Activated CD4-positive, alpha-beta T cell treated with anti-CD3 and anti-CD28 coated beads for 24 hours (primary cell): ENCODE measurements at places on chromosomes 4 and X.

DNA sequence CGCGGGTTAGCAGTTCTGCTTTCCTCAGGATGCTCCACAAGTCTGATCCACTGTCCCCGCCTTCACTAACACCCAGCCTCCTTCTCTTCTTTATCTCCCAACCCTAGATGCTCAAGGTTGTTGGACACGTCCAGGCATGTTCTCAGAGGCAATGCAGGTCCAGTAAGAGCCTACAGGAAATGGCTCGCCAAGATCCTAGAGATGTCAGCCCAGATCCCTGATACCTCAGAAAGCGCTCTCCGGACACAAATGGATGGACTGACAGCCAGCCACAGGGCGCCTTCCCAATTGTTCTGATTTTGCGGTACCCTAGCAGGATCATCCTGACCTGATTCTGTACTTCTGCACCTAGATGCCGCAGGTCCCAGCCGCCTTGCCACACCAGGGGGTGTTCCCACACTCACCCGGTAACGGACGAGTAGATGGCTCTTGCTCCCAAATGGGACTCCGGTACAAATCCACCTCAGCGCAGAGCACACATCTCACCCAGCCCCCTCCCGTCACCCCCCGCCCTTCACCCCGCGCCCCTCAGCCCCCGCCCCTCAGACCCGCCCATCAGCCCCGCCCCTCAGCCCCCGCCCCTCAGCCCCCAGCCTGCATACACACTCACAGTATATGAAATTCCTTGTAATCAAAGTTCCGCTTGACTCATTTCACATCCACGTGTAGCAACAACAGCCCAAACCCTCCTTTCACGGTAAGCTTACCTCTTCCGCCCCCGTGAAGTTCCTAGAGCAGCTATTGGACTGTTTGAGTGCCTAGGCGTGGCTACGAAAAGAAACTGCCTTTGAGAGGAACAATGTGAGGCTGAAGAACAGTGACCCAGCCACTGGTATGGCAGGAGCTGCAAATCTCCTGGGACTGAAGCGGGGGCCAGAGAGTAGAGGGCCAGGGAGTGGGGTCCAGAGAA is at the start of gene EDA2R:
Gene EDA2R (minus strand): TSS at position 488 of the 910 bp plus-strand sequence. CDS start 23,058 bp downstream, outside the sequence.
- peak; percentile 7 for DNase-seq

DNA sequence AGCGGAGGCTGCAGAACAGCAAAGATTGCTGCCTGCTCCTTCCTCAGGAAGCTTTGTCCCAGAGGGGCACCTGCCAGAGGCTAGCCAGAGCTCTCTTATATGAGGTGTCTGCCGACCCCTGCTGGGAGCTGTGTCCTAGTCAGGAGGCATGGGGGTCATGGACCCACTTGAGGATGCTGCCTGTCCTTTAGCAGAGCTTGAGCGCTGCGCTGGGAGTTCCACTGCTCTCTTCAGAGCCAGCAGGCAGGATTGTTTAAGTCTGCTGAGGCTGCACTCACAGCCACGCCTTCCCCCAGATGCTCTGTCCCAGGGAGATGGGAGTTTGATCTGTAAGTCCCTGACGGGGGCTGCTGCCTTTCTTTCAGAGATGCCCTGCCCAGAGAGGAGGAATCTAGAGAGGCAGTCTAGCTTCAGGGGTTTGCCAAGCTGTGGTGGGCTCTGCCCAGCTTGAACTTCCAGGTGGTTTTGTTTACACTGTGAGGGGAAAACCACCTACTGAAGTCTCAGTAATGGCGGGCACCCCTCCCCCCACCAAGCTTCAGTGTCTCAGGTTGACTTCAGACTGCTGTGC is 10.9 kb downstream of the DCK start:
- no peak for DNase-seq

GRCh38 chrX:97691901-97692455 is 808.3 kb downstream of the RPA4 start:
- no peak for DNase-seq

DNA sequence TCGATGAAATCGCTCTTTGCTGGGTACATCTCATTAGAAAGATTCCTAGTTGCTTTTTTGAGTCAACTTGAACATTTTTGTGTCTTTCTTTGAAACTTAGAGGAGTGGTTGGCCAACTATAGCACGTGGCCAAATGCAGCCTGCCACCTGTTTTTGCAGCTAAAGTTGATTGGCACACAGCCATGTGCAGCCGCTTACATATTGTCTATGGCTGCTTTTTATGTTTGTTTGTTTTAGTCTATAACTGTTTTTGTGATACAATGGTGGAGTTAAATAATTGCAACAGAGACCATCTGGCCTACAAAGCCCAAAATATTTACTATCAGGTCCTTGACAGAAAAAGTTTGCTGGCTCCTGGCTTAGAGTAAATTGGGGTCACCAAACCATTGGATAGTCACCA is 86.3 kb downstream of the CLCN4 start:
- no peak for DNase-seq

GRCh38 chr4:4912155-4912554 is 52.7 kb downstream of the MSX1 start:
- no peak for DNase-seq

GRCh38 chr4:37981844-37982720 is 21.9 kb downstream of the PTTG2 start:
- DNase-seq, result no peak

DNA sequence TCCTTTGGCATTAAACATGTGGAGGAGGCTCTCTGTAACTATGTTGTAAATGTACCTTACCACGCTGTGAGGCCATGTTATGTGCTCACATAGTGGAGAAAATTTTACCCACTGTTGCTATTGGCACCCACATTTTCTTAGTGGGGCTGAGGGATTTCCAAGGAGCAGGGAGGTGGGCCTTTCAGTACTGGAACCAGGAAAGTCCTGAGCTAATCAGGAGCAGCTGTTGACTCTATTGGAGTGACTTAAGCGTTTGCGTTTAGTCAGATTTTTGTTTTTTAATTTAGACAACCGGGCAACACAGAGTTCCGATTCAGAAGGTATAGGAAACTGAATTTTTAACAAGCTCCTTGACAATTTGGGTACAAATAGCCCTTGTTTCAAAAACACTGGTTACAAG is 30.7 kb upstream of the WDR17 start:
- DNase-seq, result no peak

- no peak for DNase-seq
Observed at GRCh38 chr4:71404049-71404448, 65.2 kb downstream of the SLC4A4 start.

DNA sequence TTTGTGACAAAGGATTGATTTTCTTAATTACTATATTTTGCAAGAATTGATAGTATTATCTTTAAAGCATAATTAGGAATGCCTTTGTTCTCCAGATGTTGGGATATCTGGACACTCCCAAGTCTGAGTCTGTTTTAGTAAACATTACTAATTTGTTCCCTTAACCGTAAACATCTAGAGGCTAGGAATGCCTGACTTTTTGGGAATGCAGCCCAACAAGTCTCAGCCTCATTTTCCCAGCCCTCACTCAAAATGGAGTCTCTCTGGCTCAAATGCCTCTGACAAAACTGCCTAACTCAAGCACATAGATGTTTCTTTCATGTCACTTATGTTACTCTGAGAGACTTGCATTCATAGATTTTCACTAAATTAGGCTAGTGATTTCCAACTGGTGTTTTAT is 297.0 kb upstream of the CLNK start:
- no peak for DNase-seq

DNA sequence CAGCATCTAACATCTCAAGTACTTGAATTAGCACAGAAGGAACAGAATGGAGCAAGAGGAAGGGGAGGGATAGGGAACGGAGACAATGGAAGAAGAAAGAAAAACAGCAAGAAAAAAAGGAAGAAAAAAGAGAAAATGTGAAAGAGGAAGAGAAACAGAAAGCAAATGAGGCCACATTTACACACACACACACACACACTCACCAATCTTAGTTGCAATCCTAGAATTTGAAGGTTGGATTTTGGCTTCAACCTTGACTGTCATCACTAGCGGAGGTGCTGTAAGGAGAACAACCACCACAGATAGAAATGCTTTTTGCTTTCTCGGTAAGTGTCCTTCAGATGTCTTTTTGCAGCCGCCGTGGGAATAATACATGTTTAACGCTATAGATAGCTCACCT is 327.1 kb upstream of the NWD2 start:
- DNase-seq, result no peak

DNA sequence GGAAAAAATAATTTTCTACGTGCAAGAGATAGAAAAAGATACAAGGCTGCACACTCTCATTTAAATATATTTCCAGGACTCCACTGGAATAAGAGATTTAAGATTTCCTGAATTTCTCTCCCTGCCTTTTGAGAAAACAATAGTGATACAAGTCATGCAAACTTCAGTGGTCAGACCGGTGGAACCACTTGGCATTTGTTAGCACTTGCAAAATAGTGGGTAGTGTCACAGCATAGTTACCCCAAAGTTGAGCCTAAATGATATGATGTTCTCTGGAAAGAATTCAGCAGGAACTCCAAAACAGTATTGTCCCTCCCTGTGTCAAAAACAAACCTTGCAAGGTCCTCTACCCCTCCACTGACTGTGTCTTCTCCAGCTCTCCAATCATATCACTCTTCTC is 102.3 kb downstream of the ANKRD50 start:
- DNase-seq, result no peak

GRCh38 chrX:135977611-135978010 is 3.8 kb upstream of the MMGT1 start:
- DNase-seq, result no peak

GRCh38 chr4:125313497-125313896 is 1.3 kb upstream of the FAT4 start:
- DNase-seq, result peak; percentile 7

- peak; percentile 22 for DNase-seq
Observed at GRCh38 chrX:136147315-136147901, at the start of gene FHL1. Gene FHL1 (plus strand): TSS chrX:136147533.

GRCh38 chr4:62030958-62031357 is 830.8 kb downstream of the ADGRL3 start:
- no peak for DNase-seq

DNA sequence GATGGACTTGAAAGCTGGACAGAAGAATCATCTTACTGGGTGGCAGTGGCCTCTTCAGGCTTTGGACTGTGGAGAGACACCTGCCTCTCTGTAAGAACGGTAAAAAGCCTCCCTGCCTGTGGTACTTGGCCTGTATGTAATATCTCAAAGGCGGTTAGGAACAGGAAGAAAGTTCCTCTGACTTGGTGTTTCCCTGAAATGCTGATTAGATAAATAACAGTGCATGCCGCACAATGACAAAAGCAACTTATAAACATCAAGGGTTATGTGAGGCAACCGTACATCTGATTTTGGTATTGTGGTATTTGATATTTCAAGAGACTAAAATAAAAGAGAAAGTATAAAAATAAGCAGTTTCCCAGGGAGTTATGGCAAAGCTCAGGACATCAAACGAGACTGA is 92.4 kb upstream of the SORBS2 start:
- DNase-seq, result no peak

GRCh38 chr4:110610940-110611831 is 11.7 kb downstream of the PITX2 start:
- no peak for DNase-seq

DNA sequence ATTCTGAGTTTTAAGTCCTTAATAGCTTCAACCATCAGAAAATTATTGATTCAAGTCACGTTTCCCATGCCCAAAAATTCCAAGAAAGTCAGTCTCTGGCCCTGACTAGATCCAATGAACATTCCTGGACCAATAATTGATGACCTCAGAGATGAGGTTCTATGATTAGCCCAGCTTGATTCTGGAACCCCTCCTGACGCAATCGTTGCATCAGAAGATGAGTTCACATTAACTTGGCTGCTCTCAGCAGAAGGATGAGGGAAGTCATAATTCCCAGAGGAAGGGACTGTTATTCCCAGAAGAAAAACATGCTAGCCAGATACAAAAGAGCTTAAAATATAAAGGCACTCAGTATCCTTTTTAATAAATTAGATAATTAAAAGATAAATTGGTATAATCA is 34.3 kb upstream of the CPEB2 start:
- no peak for DNase-seq

- DNase-seq, result no peak
Observed at GRCh38 chrX:8955511-8955910, 78.4 kb downstream of the FAM9B start.

DNA sequence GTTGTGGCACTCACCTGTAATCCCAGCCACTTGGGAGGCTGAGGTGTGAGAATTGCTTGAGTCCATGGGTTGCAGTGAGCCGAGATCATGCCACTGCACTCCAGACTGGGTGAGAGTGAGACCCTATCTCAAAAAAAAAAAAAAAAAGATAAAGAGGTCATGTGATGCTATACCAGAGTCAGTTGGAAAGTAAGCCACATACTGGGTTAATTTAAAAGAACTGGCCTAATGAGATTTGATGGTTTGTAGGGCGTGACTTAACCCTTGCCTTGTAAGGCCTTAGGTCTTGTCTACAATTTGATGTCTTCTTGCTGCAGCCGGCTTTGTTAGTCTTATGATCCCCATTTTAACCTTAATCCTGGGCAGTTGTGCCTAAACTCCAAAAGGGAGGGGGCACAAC is 5.2 kb downstream of the MGST2 start:
- DNase-seq, result no peak

- no peak for DNase-seq
Observed at GRCh38 chr4:54545663-54546424, 111.9 kb upstream of the KIT start.

DNA sequence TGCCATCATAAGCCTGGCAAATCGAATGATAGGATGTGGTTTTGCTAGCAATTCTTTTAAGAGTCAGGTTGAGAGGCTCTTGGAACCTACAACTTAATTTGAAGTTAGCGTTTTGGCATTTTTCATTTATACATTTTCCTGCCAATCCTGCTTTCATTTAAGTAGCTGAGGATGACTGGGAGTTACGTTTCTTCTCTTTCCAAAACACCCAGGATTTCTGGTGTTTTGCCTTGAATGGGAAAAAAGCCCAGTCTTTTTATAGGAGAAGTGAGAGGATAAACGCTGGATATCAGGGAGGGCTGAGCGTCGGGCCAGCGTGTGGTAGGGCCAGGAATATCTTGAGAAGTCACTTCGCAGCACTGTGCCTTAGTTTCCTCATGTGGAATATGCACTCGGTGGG is 174.2 kb upstream of the HAND2 start:
- no peak for DNase-seq

DNA sequence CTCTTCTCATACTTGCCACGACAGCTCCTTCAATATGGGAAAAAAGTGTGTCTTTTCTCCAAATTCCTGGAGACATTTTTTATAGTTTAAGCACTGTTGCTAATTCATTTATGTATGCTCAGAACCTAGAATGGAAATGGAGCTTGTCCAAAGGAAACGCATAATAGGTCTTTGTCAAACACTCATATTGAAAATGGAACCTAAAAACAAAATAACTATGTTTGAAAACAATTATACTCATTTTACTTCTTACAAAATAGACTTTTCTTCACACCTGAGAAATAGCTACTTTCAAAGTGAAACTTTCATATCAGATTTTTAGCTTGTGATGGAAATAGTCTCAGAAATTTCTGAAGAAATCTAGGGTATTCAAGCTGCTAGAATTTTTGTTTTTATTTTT is 529.7 kb upstream of the BOD1L1 start:
- no peak for DNase-seq

- DNase-seq, result no peak
Observed at GRCh38 chr4:61407642-61408618, 207.8 kb downstream of the ADGRL3 start.

- no peak for DNase-seq
Observed at GRCh38 chr4:67809502-67809901, 55.3 kb upstream of the GNRHR start.
